ENCODE measurements at places on chromosomes 4 and X. TPM values are rescaled to one million over a fixed set of nuclear protein-coding genes. Genes with fewer than 3 reads are reported as not detected.

ASB12 gene
- not detected for total RNA-seq

GLRA3 gene
- not detected for total RNA-seq

DCK gene
- total RNA-seq = 6.4 TPM

RPS6KA3 gene
- 36.7 TPM for total RNA-seq

ABLIM2 gene
- 0.14 TPM for total RNA-seq

RIPPLY1 gene
- total RNA-seq = not detected

GRK4 gene
- total RNA-seq = 4.1 TPM

HPSE gene
- total RNA-seq = 0.83 TPM

DCAF16 gene
- total RNA-seq = 21.2 TPM

PLP2 gene
- total RNA-seq = 9.1 TPM

USP26 gene
- total RNA-seq = not detected

DMP1 gene
- total RNA-seq = not detected

CSAG1 gene
- total RNA-seq = not detected

DRP2 gene
- total RNA-seq = 0.74 TPM

GAB1 gene
- 5.8 TPM for total RNA-seq

ARHGEF9 gene
- 10.4 TPM for total RNA-seq

PGRMC2 gene
- total RNA-seq = 23.0 TPM

RPL39 gene
- 3,179 TPM for total RNA-seq

SPANXD gene
- total RNA-seq = not detected

TMEM31 gene
- 0.14 TPM for total RNA-seq

SH3D19 gene
- total RNA-seq = 35.9 TPM

MAP9 gene
- 8.7 TPM for total RNA-seq

SLBP gene
- total RNA-seq = 50.0 TPM

APLN gene
- 4.3 TPM for total RNA-seq

HS6ST2 gene
- 0.14 TPM for total RNA-seq

SLC9B1 gene
- total RNA-seq = 0.83 TPM

TNMD gene
- not detected for total RNA-seq

MAGED4B gene
- 38.0 TPM for total RNA-seq

ERAS gene
- total RNA-seq = not detected

SMIM10 gene
- total RNA-seq = 7.8 TPM

CC2D2A gene
- total RNA-seq = 23.2 TPM

DUX4 gene
- total RNA-seq = not detected

CXCL11 gene
- total RNA-seq = 0.14 TPM

OTC gene
- total RNA-seq = not detected

C4orf50 gene
- not detected for total RNA-seq

ZXDA gene
- 5.1 TPM for total RNA-seq

HDX gene
- total RNA-seq = 5.7 TPM

Data from smooth muscle cell of bladder (primary cell).